Substantia nigra (tissue), 51 donors: ENCODE measurements at places on chromosomes 3 and 15.

DNA sequence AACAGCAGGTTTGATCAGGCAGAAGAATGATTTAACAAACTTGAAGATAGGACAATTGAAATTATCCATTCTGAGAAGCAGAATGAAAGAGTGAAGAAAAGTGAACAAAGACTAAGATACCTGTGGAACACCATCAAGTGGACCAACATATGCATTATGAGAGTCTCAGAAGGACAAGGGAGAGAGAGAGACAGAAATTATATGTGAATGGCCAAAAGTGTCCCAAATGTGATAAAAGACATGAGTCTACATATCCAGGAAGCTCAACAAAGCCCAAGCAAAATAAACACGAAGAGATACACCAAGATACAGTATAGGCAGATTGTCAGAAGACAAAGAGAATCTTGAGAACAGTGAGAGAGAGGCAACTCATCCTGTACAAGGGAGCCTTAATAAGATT is 5.6 kb upstream of the NR1I2 start:
- DNase-seq, result no peak

DNA sequence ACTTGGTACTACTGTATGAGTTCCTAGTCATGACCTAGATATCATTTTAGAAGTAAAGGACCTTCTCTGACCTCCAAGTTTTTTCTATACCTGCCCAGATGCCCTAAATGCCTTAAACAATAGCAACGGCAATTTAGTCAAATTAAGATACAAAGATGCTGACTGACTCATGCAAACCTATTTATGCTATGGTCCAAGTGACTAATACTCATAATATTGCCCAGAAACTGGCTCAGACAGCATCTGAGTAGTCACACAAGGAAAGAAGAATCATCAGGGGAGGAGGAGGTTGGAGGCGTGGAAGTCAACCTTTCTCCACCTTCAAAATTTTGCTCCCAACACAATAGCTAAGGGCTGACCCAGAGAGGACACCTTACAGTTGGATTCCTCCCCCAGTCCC is 6.8 kb downstream of the FYCO1 start:
- no peak for DNase-seq

GRCh38 chr3:65406470-65406869 is 632.2 kb downstream of the MAGI1 start:
- no peak for DNase-seq

DNA sequence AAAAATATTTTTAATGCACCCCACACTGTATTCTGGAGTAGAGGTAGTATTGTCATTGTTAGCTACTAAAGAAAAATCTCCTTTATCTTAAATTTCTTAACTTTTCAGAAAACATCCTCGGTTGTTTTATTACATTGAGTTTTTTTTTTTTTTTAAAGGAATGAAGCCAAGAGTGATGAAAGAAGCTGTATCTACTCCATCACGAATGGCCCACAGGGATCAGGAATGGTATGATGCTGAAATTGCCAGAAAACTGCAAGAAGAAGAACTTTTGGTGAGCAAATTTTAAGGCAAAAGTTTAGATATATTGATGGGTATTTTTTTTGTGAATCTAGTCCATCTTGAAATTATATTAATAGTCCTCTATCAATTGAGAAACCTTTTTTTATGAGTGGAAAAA is 49.7 kb upstream of the UTS2B start:
- no peak for DNase-seq

GRCh38 chr15:75182187-75183131 is 19.2 kb upstream of the C15orf39 start:
- DNase-seq, result no peak

DNA sequence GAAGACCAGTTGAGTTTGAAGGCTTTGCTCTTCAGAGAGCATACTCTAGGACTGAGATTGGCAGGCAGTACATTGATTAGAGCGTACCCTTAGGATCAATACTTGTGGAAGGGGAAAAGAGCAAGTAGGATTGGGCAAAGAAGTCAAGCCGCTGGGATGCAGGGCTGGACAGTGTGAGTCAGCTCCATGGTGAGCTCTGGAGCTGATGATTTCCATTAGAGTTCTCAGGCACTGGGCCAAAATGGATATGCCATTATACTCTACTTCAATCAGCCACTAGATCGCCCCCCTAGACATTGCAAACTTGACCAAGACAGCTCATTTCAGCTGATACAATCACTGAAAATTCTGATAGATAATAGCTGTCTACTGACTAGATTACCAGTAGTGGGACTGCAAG is 432.7 kb upstream of the ALCAM start:
- no peak for DNase-seq

GRCh38 chr15:57235873-57236272 is 140.4 kb upstream of the CGNL1 start:
- DNase-seq, result no peak

GRCh38 chr3:14921811-14922705 is 25.3 kb upstream of the NR2C2 start:
- DNase-seq, result no peak

DNA sequence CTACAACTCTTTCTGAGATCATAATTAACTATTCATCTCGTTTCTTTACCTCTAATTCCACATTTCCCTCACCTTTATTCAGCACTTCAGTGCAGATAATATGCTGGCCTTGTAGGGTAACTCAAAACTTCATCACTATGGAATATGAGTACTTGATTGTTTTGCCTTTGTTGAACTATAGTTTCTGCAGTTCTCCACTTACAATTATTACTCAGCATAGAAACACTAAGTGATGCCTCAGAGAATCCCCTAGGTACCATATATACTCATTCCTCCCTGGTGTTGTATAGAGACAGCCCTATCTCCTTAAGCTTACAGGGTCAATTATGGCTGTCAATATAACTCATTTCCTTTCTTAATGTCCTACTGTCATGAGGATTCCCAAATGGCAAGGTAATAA is 380.6 kb upstream of the RBMS3 start:
- no peak for DNase-seq
